ENCODE measurements at places on chromosomes 2 and 18.

- DNase-seq = no peak
Observed at GRCh38 chr2:20614201-20615067, 36.5 kb downstream of the HS1BP3 start.

DNA sequence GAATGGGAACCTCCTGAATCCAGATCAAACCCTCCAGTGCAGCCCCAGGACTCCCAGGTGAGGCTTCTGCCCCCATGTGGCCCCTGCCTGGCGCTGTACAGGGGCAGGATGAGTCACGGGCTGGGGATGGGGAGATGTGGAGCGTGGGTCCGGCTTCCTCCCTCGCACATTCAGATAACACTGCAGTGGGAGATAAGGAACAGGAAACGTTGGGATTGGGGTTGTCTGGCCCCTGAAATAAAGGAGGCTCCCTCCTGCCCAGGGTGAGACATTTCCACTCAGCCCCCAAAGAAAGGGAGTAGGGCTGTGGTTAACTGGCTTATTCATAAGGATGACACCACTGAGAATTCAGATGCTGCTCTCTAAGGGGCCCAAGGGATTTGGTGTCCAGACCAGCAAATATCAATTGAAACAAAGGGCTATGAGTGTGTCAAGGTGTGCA, 30.7 kb downstream of the IGFBP5 start:
- no peak for DNase-seq

DNA sequence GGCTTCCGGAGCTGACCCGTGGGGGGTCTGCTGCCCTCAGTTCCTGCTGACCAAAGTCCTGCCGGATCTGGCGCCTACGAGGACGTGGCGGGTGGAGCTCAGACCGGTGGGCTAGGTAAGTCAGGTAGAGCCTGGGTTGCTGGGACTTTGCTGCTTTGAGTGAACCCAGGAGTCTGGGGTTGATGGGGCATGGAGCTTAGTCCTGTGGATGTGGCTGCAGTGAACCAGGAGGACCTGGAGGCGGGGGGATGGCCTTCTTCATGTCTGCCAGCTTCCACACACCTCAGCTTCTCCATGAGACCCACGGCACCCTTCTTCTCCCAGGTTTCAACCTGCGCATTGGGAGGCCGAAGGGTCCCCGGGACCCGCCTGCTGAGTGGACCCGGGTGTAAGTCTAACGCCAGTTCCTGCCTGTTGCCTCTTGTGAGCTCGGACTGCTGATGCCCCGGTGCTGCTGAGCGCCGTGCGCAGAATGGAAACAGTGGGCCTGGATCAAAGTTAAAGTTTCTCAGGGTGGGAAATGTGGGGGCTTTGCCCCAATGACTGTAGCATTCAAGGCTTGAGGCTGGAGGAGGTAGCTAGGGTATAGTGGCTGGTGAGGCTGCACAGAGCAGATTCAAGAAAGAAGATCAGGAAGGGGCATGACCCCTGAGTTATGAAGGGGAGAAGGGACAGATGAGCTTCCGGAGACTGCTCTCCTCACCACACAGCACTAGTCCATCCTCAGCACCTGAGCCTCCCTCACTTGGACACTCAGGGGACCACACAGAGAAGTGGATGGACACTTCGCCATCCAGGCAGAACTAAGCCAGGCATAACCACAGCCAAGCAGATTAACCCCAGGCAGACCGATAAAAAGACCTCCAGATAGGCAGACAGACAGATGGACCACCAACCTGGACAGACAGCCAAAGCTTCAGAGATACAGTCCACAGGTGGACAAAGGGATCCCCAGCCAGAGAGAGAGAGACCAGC, 17.3 kb downstream of the PTPN18 start:
- DNase-seq = no peak

- no peak for DNase-seq
Observed at GRCh38 chr18:25038261-25038660, 313.7 kb downstream of the ZNF521 start.

- DNase-seq = no peak
Observed at GRCh38 chr18:27627927-27628326, 442.8 kb upstream of the CHST9 start.

DNA sequence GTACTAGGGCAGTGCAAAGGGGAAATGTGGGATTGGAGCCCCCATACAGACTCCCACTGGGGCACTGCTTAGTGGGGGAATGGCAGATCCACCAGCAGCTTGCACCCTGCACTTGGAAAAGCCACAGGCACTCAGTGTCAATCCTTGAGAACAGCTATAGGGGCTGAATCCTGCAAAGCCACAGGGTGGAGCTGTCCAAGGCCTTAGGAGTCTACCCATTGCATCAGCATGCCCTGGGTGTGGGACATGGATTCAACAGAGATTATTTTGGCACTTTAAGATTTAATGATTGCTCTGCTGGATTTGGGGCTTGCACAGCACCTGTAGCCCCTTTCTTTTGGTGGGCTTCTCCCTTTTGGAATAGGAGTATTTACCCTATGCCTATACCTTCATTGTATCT, 8.6 kb upstream of the ZNF24 start:
- no peak for DNase-seq

- no peak for DNase-seq
Observed at GRCh38 chr2:45192991-45193390, 183.7 kb upstream of the SIX2 start.

GRCh38 chr2:73037947-73038585, 33.4 kb downstream of the SFXN5 start:
- no peak for DNase-seq

- no peak for DNase-seq
Observed at GRCh38 chr18:8081267-8081666, 514.2 kb downstream of the PTPRM start.

DNA sequence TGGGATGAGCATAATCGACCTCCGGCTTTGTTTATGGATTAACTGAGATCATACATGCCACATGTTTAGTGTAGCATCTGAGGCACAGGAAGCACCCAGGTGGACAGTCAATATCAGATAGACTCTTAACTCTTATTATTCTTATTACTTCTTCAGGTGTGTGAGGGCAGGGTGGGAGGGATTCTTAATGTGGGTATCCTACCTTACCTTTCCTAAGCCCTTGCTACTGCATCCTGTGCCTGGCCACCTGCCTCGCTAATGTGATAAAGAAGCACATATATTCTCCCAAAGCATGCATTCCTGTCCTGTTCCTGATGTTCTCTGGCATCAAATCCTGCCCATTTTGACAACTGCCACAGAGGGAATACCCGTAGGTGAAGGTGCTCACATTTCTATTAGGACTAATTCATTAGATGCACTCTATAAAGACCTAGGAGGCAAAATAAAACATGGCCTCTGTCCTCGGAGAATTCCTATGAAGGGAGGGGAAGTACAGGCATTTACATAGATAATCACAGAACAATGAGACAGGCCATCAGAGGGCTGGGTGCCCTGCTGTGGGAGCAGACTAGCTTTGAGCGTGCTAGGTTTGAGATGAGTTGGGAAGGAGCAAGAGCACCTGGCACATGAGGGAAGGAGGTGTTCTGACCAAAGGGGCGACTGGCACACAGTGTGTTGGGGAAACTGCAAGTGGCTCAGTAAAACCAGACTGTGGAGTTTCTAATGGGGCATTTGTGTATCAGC, 19.5 kb upstream of the CELF4 start:
- DNase-seq = no peak

- no peak for DNase-seq
Observed at GRCh38 chr18:70423988-70424387, 135.1 kb downstream of the SOCS6 start.

GRCh38 chr18:63376538-63376937, 9.5 kb upstream of the KDSR start:
- DNase-seq = no peak

DNA sequence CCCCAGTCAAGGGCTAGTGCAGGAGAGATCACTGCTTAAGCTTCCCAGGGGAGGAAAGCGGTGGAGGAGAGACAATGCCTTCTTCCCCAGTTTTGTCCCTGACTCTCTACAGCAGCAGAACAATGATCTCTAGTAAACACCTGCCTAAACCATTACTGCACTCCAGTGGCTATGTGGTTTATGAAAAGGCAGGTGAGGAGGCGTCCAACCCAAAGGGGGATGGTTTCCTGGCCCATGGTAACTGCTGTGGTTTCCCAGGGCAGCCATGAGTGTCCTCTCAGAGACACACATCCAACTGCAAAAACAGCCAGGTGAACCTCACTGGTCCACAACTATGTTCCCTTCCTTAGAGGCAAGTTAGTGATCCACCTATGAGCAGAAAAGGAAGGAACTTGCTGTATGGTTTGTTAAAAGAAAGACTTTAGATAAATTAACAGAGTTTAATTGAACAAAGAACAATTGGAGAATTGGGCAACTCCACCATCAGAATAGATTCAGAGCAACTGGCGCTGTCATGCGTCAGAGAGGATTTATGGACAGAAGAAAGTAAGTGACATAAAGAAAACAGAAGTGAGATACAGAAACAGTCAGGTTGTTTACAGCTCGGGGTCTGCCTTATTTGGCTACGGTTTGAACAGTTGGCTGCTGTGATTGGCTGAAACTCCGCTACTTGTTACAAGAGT, 4.8 kb upstream of the TTC39C start:
- DNase-seq = no peak
